Activated T-helper 1 cell treated with anti-CD3 and anti-CD28 coated beads, Interleukin-12 subunit alpha, Interleukin-12 subunit beta, Interleukin-2, Interleukin-4 antibody, amounts not matched to agents 30 ng/mL and 10 ng/mL and 1 ng/mL, durations not matched to agents 14 hours and 24 hours and 36 hours (primary cell): ENCODE measurements at places on chromosomes 3 and 15. TPM values are rescaled to one million over a fixed set of nuclear protein-coding genes. Genes with fewer than 3 reads are reported as not detected.
A peak's percentile ranks its signal among the peaks of the same experiment; 100 is the strongest.

The BDH1 gene
- 120 and 126 TPM in 2 replicates for total RNA-seq

The MAGEL2 gene
- not detected in 2 replicates for total RNA-seq

The P3H2 gene
- not detected in 2 replicates for total RNA-seq

DNA sequence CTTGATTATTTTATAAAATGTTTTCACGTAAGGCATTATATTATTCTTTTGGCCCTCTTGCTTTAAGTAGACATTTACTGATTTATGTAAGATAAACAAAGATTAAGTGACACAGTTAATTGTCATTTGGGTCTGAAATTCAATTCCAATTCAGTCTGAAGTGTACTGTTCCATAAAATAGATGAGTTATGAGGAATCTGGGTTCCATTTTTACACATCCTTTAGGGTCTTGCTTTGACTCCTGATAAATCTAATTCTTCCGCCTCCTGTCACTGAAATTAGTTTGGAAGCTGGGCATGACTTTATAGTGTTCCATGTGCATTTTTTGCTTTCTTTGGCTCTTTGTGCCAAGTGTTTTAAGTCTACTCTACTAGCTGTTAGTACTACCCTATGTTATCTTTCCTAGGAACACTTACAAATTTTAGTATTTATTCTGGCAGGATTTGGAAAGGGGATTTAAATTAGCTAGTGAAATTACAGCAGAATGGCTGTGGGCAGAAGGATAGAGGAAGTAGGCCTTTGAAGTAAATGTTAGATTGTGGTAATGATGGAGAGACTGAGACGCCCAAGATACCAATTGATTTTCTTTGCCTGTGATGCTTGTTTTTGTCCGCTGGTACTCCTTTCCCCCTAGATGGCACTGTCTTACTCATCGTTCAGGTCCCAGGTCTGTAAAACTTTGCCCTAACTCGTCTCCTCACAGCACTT, 14.3 kb downstream of the ARL8B start:
- DNase-seq: peak; percentile 7

GRCh38 chr3:38805765-38806386, 10.1 kb downstream of the SCN10A start:
- DNase-seq: peak; percentile 22

DNA sequence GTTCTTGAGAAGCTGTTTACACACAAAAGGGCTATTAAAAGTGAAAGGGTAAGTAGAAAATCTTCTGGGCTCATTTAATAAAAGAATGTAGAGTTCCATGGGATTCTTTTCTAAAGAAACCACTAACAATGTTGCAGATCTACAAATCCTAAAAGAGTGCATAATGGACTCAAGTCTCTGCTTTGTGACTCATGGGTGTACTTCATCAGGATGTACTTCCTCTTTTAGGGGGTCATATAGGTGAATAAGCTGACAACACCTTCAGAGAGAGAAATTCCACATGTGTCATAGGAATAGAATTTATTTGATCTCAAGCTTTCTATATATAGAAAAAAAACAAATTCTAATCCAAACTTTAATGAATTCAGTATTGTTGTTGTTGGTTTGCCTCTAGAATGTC, 355.5 kb downstream of the TIGIT start:
- no peak for DNase-seq
